ENCODE measurements at places on chromosomes 4 and X.

DNA sequence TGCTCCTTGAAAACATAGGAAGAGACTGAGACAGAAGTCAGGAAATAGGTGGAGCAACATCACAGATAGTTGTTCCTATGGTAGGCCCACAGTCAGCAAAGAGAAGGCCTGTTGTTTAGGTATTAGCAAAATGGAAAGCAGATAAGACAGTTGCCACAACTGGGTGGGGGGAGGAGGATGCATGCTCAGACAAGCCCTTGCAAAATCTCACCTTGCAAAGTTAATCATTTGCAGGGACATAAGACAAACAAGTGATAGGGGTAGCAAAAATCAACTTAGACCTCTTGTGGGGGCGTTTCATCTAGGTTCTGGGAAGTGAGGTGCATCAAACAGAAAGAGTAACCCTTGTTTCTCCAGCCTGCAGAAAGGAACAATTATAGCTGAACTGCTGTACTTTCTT lies 30.7 kb downstream of the SERPINA7 start:
- DNase-seq: no peak

DNA sequence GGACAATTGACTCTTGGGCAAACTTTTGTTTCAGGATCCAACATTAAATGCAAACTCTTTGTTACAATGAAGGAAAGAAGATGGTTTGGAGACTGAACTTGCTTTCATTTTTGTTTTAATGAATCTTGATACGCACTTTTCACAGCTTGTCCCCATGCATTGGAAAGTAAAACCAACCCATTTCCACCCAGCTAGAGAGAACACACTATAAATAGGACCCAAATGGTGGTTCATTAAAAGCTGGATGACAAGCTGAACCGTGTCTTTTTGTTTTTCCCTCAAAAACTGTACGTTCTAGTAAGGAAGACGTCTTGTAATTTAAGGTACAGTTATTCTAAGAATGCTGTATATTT lies 95.3 kb upstream of the EGFL6 start:
- DNase-seq: no peak

- DNase-seq: no peak
These were observed 557.2 kb upstream of the GRID2 start for GRCh38 chr4:91746551-91746950.

DNA sequence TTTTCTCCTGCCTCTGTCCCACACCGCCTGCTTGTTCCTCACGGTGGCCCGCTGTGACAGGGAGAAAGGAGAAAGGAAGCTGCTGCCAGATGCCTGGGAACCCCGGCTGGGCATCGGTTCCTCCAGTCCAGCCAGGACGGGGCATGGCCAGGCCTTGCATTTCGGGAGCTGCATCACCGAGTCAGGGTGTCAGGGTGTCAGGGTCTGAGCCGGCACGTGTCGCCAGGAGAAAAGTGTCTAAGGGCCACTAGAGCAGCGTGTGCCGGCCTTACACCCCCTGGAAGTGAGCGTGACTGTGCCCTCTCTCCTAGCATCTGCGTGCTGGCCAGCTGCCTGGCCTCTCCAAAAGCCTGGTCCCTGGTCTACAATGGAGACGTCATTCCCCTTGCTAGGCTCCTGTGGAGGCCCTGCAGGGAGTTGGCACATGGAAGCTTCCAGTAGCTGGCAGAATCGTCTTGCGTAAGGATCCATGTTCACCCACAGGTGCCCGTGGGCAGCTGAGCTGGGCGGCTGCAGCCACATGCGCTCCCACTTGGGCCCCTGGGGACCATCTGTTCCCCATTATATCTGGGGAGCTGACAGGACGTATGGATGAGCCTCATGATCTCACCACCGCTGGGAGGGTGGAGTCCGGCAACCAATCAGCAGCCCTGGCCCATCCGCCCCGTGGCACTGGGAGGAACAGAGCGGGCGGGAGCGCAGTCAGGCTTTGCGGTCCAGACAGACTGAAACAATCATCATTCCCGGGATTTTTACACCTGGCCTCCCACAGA lies 39.9 kb upstream of the HMX1 start:
- DNase-seq: no peak

GRCh38 chr4:89129080-89129640 lies 17.8 kb downstream of the TIGD2 start:
- no peak for DNase-seq

GRCh38 chr4:127479031-127479622 lies 153.6 kb upstream of the INTU start:
- peak; percentile 42 for DNase-seq

DNA sequence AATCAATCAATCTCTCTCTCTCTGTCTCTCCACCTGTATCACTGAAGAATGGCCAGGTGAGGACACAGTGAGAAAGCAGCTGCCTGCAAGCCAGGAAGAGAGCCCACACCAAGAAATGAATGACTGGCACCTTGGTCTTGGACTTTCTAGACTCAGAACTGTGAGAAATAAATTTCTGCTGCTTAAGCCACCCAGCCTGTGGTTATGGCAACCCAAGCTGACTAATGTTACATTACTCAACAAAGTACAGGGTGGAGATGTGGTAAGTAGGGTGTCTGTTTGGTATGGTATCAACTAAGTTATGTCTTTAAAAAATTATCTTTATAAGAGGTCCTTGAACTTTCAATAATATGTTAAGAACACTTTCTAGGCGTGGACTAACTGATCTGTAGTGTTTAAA lies 159.3 kb downstream of the EPHA5 start:
- DNase-seq: no peak

DNA sequence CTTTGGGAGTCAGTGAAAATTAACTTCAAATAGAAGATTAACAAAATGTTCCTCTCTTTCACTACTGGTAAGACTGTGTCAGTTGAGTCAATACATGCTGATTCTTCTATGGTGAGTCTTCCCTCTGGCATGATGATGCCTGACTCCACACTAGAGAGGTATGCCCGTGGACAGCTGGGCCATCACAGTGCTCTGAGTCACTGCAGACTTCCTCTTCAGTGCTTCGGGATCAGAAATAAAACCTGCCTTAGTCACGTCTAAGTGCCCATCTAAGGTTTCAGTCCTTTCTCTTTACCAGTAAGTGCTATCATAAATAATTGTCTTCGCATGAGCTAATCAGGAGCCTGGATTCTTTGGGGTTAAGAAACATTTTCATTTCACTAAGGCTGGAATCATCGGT lies 1.6 kb upstream of the ASB5 start:
- DNase-seq: peak; percentile 99

GRCh38 chr4:110501826-110502225 lies 25.9 kb downstream of the ENPEP start:
- DNase-seq: no peak

DNA sequence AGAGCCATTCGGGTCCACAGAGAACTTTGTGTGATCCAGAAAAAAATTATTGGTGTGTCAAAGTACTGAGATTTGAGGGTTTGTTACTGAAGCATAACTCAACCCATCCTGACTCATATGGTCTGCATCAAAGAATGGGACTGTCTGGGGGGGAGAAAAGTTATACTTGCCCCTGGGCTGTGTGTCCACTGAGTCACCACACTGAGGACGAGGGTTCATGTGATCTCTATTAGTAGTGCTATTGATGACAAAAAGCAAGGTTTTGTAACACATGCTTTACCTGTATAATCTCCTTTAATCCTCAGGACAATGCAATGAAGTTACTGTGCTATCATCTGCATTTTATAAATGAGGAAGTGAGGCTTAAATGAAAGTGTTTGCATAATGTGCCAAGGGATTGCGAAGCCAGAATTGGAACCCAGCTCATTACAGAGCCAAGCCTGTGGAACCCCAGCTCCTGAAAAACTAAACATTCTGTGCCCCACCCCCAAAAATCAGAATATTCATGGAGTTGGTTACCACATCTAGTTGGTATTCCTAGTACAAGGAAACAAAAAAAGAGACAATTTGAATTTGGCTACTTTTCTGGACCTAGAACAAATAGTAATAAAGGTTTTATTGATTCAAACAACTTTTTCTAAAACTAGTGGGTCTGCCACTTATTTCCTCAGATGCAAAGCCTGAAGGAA lies 31.2 kb downstream of the CCDC149 start:
- no peak for DNase-seq

DNA sequence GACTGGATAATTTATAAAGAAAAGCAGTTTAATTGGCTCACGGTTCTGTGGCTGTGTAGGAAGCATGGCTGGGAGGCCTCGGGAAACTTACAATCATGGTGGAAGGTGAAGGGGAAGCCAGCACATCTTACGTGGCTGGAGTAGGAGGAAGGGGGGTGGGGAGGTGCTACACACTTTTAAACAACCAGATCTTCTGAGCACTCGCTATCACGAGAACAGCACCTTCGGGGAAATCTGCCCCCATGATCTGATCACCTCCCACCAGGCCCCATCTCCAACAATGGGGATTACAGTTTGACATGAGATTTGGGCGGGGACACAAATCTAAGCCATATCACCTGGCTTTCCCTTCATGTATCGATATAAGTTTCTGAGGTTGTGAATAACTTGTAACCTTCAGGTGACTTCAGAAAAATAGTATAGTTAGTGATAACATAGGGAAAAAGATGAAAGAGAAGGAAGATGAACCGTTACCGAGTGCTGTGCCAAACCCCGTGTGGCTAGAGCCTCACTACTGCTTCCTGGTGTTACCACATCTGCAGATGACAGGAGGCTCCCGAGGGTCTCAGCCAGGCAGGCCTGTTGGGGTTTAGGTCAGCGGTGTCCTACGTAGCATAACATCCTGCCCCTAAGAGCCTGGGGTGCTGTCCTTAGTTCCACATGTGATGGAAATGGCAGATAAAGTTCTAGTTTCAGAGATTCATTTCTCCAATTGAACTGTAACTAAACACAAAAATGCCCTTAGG lies 103.5 kb downstream of the TNIP2 start:
- no peak for DNase-seq

DNA sequence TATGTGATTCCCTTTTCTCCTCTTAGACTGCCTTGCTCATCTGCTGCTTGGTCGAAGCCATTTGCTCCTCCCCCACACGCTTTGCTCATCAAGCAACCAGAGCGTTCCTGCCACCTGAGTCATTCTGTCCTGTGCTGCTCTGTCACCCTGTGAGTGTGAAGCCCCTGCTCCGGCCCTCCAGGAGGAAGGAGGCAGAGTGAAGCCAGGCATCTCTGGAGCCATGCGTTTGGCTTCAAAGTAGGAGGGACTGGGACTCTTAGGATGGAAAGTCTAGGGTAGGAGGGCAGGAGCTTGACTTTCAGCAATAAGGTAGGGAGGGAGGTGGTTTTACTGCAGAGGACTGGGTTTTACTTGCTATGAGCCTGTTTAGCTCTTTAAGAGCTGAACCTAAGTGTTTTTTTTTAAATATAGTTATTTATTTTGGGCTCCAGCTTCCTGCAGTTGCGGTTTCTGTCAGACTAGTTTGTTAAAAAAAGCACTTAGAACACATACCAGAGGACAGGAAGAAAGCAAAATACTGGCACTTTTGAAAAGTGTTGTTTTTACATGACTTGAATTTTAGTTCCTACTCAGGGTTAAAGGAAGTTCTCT lies 63.6 kb downstream of the SPINK2 start:
- DNase-seq: peak; percentile 83

- DNase-seq: no peak
These were observed 942.7 kb upstream of the NDST4 start for GRCh38 chr4:116055857-116056827.

GRCh38 chr4:123559955-123560871 lies 163.6 kb downstream of the SPRY1 start:
- peak; percentile 70 for DNase-seq

- DNase-seq: no peak
These were observed 671 bp downstream of the SLC7A11 start for GRCh38 chr4:138241281-138242075.

DNA sequence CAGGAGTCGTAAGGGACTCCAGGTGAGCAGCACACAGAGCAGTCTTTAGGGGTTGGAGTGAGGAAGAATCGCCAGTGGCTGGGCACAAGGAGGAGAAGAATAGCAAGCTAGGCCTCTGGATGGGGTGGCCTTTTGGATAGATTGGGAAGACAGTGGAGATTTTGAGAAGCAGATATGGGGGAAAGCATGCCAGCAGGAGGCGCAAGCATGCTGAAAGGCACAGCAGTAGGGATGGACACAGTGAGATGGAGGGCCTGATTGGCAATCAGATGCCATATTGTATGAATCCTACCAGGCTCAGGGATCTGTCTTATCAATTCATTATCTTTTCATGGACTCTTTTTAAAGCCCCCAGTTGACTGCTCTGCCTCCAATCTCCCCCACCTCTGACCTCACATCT lies 60.4 kb upstream of the MAGEA4 start:
- DNase-seq: no peak

- no peak for DNase-seq
These were observed 156.5 kb upstream of the DKK2 start for GRCh38 chr4:107192601-107193000.

DNA sequence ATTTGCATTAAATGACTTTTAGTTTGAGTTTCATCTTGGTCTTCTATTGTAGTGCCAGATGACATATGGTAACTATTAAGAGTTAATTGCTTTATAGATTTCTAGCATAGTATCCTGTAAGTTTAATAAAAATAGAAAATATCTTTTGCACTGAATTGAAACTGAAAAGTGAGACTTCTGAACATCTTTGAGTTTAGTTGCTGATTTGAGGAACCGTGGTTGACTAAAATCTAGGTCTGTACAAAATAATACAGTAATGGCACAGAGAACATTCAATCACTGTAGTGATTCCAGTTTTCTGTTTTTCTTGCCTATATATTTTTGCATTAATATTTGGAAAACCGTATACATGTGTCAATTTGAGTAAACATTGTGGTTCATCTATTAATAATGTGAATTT lies 60.7 kb downstream of the SPATA4 start:
- no peak for DNase-seq

- DNase-seq: no peak
These were observed 4.2 kb downstream of the ALB start for GRCh38 chr4:73408181-73408867.

DNA sequence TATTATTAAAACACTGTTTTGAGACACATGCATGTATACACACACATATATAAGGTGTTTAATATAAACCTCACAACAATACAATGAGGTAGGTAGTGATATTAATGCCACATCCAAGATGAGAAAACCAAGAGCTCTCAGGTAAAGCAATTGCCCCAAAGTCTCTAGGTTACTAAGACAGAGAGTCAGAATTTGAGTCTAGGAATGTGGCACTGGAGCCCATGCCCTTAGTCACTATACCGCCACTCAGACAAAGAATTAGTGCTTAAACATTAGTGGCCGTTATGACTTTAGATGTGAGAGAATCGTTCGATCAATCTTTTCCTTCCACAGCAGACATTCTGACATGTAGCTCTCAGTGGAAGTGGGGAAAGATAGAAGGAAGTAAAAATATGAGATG lies 108.2 kb upstream of the ACSL4 start:
- no peak for DNase-seq

GRCh38 chrX:133265331-133265730 lies 47.2 kb upstream of the TFDP3 start:
- peak; percentile 6 for DNase-seq

DNA sequence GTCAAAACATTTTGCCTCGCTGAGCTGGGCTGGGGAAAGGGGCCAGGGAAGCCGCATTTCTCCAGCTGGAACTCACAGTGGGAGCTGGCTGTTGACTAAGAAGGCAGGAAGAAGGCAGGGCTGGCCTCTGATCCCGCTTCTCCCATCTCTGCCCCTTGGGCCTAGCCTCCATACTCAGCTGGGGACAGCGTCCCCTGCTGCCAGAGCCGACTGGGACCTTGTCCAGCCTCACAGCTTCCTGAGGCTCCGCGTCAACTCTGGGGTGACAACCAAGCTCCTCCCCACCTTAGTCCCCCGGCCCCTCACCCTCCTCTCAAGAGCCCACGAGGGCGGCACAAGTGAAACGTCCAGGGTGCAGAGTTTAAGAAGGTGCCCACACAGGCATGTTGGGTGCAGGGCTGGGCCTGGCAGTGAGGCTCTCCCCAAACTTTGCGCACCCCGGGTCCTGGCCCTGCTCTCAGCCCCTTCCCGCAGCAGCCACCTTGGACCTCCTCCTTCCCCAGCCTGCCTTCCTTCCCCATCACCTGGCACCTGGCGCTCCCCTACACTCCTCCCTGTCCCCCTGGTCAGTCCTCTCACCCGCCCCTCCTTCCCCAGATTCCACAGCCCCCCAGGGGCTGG lies 100.8 kb downstream of the PSAPL1 start:
- no peak for DNase-seq

Data from kidney glomerular epithelial cell (primary cell).